ENCODE measurements at places on chromosomes 16 and 17.

GRCh38 chr16:87310610-87311009 lies 6.6 kb downstream of the C16orf95 start:
- no peak for DNase-seq

DNA sequence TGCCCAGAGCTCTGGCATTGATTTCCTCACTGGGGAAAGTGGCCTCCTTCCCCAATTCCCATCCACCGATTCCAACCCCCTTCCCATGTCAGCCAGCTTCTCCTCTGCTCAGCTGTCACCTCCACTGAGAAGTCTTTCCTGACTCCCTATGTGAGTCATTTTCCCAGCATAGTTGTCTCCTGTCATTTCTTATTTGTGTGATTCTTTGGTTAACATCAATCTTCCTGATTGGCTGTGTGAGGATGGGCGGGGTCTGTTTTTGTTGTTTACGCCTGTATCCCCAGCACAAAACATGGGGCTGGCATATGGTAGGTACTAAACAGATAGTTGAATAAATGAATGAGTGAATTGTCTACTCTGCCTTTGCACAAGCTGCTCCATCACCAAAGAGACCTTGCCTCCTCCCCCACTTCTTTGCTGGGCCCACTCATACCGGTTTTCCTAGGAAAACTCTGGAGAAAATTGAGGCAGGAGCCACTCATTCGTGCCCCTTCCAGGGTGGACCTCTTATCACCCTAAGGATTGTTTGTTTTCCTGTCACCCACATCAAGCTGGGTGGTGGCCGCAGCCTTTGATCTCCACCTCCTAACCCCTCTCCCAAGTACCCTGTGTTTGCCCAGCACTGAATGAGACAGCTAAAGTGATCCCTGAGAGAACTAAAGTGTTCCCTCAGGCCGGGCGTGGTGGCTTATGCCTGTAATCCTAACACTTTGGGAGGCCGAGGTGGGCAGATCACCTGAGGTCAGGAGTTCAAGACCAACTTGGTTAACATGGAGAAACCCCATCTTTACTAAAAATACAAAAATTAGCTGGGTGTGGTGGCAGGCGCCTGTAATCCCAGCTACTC lies 1.2 kb upstream of the GRB7 start:
- DNase-seq: no peak

- no peak for DNase-seq
Observed at GRCh38 chr16:27317320-27317719, 3.5 kb downstream of the IL4R start.

- DNase-seq: no peak
Observed at GRCh38 chr17:51152766-51153209, 571 bp upstream of the NME1 start.

DNA sequence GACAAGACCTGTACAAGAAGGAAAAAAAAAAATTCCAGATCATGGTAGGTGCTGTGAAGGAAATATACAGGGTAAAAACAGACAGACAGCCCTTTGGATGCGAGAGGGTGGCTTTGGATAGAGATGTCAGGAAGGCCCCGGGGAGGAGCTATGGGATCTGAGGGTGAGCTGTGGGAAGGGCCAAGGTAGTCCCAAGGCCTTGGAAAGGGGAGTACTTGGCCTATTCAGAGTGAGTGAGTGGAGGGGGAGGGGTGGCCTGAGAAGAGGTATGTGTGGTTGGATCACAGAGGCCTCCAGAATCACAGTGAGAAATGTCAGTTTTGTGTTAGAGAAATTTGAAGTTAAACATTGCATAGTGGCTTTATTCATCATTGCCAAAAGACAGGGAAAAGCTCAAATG lies 31.2 kb upstream of the AKTIP start:
- DNase-seq: no peak

- no peak for DNase-seq
Observed at GRCh38 chr17:5241861-5242671, 7.4 kb upstream of the SCIMP start.

GRCh38 chr17:64214950-64215349 lies 48.1 kb downstream of the TEX2 start:
- DNase-seq: no peak

DNA sequence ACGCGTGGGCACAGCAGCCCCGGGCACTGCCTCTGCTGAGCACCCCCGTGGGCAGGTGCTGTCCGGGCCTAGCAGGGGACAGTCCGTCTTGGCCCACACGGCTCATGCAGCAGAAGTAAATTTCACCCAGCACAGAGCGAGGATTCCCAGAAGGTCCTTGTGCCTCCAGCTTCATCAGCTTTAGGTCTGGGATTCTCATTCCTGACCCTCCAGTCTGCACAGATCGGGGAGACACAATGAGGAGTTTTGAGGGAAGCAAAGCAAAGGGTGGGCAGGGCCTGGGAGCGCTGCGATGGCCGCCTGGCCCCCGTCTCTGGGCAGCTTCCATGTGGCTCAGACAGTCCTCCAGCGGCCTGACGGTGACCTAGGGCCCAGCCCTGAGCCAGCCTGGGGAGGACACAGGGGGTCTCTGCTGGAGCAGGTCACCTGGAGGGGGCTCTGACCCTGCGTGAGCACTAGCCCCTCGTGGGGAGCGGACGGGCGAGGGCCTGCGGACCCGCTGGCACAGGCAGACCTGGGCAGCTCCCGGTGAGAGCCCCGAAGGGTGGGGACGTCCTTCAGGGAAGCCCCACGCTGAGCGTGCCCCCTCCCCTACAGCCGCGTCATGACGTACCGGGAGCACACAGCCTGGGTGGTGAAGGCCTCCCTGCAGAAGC lies 30.7 kb upstream of the CHMP6 start:
- DNase-seq: no peak

GRCh38 chr17:64441772-64442540 lies 7.0 kb upstream of the MILR1 start:
- DNase-seq: no peak

GRCh38 chr16:772959-773358 lies 12.4 kb downstream of the MSLN start:
- no peak for DNase-seq

DNA sequence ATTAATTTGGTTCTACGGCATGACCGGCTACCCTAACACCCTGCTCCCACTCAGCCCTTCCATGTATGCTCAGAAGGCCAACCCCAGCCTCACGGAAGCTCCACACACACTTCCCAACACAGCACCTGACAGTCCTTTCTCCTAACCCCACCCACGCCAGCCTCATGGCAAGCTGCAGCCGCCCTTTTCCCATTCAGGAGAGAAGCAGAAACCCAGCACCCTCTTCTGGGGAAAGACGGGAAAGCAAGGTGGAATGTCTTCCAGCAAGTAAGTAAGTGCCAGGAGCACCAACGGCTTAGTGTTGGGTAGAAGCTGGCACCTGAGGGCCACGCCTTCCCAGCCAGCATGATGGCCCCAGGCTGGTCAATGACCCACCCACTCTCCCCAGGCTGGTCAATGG lies 32.1 kb downstream of the ABR start:
- DNase-seq: peak; percentile 67

- no peak for DNase-seq
Observed at GRCh38 chr17:39485555-39485954, 24.3 kb downstream of the CDK12 start.

DNA sequence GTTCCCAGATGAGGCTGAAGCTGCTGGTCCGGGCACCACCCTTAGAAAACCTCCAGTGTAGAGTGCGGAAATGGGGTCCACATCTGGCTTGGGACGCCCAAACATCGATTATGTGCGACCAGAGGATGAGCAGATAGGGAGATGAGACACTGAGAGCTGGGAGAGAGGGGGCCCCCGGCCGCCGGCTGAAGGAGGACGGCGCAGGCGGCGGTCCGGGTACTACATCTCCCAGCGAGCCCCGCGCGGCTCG lies 182 bp upstream of the SPECC1 start:
- no peak for DNase-seq

- no peak for DNase-seq
Observed at GRCh38 chr17:29178750-29179231, 1.4 kb downstream of the MYO18A start.

- no peak for DNase-seq
Observed at GRCh38 chr17:38463451-38463858, 35.2 kb downstream of the ARHGAP23 start.

DNA sequence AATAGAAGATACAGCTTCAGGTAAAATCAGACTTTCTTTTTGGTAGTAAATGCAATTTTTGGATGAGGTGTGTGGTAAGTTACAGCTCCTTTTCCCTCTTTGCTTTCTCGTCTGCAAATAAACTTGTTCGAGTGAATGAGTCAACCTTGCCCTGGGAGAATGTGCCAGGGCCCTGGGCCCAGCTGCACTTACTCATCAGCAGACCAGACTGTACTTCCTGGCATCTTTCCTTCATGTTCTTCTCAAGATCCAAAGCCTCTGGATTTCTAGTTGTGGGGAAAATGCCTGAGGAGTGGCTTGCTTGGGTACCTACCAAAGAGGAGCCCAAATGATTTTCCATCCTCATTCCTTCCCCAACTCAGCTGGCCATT lies 5.4 kb upstream of the G6PC1 start:
- DNase-seq: no peak

- DNase-seq: no peak
Observed at GRCh38 chr17:65509032-65509431, 52.4 kb downstream of the AXIN2 start.

- DNase-seq: no peak
Observed at GRCh38 chr17:49495842-49496182, 719 bp downstream of the NGFR start.

GRCh38 chr16:22705799-22706198 lies 108.2 kb upstream of the HS3ST2 start:
- no peak for DNase-seq
